ENCODE measurements at places on chromosomes 5 and 9.

- no peak for DNase-seq
Observed at GRCh38 chr5:94725142-94725541, 106.7 kb downstream of the SLF1 start.

DNA sequence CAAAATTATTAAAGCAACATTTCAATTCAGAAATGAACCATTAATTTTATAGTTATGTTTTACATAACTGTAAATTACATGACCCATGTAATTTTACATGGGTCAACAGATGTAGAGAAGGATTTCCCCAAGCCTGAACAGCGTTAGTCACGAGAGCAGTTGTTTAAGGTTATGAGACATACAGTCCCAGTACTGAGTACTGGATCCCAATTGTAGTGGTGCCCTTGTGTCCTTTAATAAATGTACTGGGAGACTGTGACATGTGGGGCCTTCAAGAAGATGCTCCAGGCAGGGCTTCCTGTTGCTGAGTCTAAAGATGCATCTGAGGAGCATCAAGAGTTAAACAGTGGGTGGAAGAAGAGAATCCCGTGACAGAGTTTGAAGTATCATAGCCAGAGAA lies 125.5 kb upstream of the ZNF462 start:
- DNase-seq, result no peak

- no peak for DNase-seq
Observed at GRCh38 chr9:93884808-93885207, 70.3 kb downstream of the BARX1 start.

- DNase-seq, result no peak
Observed at GRCh38 chr5:79111960-79112702, 522 bp downstream of the BHMT start.

DNA sequence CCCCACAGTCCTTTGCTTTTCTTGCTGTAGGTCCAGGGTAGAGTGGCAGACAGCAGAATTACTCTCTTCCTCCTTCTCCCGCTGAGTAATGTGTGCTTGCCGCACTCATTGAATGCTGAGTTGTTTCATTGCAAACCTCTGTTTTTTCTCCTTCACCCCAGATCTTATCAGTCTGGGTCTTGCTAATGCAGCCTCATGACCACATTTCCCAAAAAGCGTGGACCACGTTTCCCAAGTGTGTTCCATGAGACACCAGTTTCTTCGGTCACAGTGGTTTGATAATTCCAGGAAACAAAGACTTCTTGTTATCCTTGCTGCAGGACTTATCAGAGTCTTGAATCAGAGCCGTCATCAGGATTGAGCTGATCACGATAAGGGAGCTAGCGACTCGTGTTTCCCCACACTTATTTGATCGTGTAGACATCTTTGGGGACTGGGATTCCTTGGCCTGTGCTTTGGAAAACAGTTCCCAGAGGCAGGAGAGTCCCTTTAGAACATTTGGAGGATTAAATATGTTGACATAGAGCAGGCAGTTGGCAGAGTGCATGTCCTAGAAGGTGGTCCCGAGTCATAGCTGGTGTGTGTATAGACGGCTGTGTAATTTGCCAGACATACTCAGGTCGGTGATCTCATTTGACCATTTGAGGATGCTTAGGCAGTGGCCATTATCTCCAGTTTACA lies 4.4 kb downstream of the LRRC8A start:
- no peak for DNase-seq

GRCh38 chr9:8903077-8903476 lies 1103.5 kb upstream of the DMAC1 start:
- DNase-seq, result no peak

GRCh38 chr9:105257809-105258208 lies 13.4 kb downstream of the SLC44A1 start:
- DNase-seq, result no peak

- no peak for DNase-seq
Observed at GRCh38 chr9:134434894-134435506, 108.7 kb downstream of the RXRA start.

- no peak for DNase-seq
Observed at GRCh38 chr9:91067306-91067860, 265.8 kb downstream of the SYK start.

- DNase-seq, result no peak
Observed at GRCh38 chr9:115615000-115615401, 497.0 kb upstream of the TNC start.

DNA sequence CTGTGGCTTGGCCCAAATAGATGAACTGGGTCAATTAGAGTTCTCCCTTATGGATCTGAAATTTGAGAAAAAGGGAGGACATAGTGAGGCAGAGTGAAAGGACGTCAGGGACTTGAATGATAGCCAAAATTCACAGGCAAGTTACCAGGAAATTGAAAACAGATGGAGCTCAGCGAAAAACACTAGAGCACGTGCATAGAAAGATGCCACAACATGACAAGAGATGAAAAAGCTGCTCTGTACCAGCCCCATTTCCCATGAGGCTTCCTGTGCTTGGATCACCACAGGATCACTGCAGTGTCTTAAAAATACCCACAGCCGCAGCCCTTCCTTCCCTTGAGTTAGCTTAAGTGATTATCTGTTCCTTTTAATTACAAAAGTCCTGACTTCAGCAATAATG lies 39.0 kb upstream of the HOMER1 start:
- DNase-seq, result no peak

GRCh38 chr9:27659571-27659970 lies 86.3 kb upstream of the C9orf72 start:
- no peak for DNase-seq

DNA sequence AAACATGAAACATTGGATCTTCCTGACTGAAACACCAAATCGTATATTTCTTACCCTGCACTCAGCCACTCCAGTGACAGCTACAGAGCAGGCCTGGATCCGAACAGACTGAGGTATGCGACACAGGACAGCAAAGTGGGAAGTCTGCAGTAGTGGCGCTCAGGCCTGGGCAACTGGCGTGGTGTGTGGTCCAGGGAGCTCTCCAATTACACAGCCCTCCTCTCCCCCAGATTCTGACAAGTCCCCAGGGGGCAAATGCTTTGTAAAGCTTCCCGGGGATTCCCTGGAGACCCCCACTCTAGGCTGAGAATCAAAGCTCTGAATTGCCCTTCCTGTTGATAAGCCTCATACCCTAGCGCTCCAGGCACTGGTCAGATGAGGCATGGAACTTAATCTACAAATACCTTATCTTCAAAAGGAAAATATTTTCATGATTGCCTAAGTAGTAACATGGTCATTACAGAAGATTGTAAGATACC lies 104.8 kb upstream of the ERCC6L2 start:
- no peak for DNase-seq
